ENCODE measurements at places on chromosomes 5 and 9.

DNA sequence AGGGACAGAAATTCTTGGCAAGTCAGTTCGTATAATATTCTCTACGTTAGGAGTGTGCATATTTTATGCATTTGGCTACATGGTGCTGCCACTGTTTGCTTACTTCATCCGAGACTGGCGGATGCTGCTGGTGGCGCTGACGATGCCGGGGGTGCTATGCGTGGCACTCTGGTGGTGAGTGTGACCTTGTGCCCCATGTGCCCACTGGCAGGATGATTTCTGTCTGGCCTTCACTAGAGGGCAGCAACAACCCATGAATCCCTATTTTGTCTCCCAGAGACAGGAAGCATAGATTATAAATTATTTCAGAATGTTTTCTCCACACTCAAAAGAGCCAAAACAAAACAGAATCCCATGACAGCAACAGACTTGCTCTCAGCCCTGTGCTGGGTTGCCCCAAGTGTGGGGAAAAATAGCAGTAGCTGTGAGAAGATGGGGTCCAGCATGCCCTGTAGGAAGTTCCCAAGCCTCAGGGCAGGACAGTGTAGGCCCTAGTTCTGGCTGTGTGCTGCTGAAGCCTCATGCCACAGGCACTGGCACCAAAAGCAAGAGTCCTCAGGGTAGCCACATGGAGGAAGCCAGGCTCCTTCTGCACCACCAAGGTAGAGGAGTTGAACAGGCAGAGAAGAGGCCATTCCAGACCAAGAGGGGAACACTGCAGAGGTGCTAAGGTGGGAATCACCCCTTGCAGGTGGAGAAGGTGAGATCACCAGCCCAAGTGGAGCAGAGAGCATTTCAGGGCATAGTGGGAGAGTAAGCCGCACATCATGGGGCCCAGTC lies 16.0 kb downstream of the SLC22A5 start:
- DNase-seq = peak; percentile 81

DNA sequence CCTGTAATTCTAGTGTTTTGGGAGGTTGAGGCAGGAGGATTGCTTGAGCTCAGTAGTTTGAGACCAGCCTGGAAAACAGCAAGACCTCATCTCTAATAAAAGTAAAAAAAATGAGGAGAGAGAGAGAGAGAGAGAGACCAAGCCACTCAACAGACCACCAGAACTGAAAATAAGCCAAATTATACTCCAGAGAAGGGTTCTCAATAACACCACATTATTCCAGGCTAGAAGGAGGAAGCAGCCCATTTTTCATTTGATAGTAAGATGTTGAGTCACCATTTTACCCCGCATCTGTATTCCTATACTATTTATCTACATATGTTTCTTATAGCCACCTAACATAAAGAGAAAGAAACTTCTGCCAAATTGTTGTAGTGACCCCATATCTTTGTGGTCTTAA lies 134.8 kb downstream of the PCSK5 start:
- DNase-seq = no peak

GRCh38 chr9:113446323-113446740 lies 17.2 kb upstream of the RGS3 start:
- no peak for DNase-seq

- no peak for DNase-seq
These were observed 33.1 kb upstream of the RAB14 start for GRCh38 chr9:121234832-121235161.

GRCh38 chr5:6833406-6833805 lies 120.2 kb downstream of the TENT4A start:
- no peak for DNase-seq

DNA sequence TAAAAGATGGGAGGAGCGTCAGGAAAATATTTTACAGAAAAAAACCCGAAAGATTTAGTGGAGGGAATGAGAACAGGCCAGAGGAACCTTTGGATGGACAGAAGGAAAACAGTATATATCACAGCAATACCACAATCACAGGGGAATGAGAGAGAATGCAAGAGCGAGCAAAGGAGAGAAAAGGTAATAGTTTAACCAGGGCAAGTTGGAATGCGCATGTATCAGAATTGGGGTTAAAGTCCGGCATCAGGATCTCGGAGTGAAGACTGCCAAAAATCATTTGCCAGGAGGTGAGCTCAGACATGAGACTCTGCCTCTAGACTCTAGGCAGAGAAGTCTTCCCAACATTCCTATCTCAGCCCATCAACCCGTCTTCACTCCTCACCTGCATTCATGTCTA lies 36.8 kb downstream of the PCDHGC5 start:
- no peak for DNase-seq

- DNase-seq = no peak
These were observed 284.5 kb downstream of the MAT2B start for GRCh38 chr5:163789870-163790269.

- peak; percentile 85 for DNase-seq
These were observed 4.6 kb downstream of the EPB41L4B start for GRCh38 chr9:109316207-109316640.

GRCh38 chr5:149839761-149840160 lies 104.8 kb downstream of the PDE6A start:
- no peak for DNase-seq

GRCh38 chr9:133184971-133185370 lies 21.3 kb upstream of the GBGT1 start:
- no peak for DNase-seq

DNA sequence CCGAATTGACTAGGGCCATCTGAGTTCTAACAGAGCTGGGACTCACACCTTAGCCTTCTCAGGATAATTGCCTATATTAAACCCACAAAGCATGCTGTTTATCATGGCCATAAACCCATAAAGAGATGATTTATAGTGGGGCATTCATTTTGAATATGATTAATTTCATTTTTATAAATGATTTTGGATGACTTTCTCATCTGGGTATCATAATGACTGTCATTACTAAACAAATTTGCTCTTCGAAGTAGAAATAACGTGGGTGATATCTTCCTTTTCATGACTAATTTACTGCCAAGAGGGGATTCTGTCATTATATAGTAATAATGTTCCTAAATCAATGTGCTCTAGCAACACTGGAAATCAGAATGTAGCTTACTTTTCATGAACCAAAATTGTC lies 498.2 kb downstream of the CDH12 start:
- no peak for DNase-seq

GRCh38 chr5:102681403-102681983 lies 73.6 kb upstream of the PAM start:
- DNase-seq = peak; percentile 75

- no peak for DNase-seq
These were observed 405.4 kb downstream of the DMAC1 start for GRCh38 chr9:7394002-7394774.
